NB4 (cell line): ENCODE measurements at places on chromosomes 7 and 10.
A peak's percentile ranks its signal among the peaks of the same experiment; 100 is the strongest.

DNA sequence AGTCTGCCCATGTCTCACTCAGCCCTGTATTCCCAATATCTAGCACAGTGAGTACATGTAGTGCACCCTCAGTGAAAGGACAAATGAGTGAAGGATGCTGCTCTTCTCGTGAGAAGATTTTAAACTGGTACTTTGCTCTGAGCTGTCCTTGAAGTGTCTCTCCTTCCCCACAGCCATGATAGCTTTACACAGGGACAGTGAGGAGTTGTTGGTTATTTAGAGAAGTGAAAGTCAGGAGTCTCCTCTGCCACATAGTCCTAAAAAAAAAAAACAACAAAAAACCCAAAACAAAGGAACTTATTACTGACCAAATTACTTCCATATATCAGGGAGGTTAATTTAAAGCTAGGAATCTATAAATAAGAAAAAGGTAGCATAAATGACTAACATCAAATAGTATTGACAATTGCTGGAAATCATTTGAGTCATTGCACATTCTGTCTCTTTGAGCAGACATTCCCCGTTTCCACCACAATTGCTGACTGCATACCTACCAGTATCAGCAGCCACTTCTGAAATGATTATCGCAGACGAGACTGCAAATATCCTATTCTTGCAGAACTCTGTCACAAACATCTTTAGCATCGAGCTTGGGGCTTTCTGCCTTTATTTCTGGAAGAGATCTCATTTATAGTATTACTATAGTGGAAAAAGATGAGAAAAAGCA is 202.1 kb downstream of the PTEN start:
- peak; percentile 57 for DNase-seq

- DNase-seq: no peak
Observed at GRCh38 chr7:44372560-44373417, 47.4 kb upstream of the CAMK2B start.

DNA sequence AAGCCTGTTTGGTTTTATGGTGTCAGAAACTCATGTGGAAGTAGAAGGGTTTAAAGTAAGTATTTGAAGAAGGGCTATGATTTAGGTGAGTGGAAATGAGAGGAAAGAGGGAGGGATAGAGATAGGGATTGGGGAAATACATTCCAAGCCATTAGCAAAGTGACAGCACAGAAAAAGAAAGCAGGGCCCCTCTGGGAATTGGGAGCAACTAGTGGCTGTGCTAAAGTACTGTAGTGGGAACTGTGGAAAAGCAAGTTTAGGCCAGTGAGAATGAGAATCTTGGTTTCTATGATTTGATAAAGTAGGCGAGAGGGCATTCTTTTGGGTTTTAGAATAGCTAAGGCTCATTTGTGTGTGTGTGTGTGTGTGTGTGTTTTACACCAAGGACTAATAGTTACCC is 5.0 kb downstream of the PRKG1 start:
- DNase-seq: no peak

- DNase-seq: no peak
Observed at GRCh38 chr7:54879776-54880175, 120.8 kb upstream of the SEC61G start.

DNA sequence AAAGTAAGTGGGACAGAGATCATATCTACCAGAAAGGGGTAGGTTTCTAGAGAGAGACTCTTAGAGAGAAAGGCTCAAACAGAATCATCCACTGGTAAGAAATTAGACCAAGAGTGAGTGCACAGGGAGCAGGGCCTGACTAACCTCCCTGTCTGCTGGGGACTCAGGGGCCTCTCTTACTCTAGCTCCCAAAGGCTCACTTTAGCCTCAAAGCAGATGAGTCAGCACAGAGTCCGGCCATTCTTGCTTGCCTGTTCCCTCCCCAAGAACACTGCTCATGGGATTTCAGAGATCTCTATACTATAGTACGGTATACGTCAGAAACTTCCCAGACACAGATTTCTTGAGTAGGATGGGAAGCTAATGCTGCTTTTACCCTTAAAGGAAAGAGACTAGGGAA is 32.7 kb downstream of the RBM28 start:
- DNase-seq: no peak

GRCh38 chr10:56547163-56547562 is 186.1 kb upstream of the ZWINT start:
- no peak for DNase-seq

DNA sequence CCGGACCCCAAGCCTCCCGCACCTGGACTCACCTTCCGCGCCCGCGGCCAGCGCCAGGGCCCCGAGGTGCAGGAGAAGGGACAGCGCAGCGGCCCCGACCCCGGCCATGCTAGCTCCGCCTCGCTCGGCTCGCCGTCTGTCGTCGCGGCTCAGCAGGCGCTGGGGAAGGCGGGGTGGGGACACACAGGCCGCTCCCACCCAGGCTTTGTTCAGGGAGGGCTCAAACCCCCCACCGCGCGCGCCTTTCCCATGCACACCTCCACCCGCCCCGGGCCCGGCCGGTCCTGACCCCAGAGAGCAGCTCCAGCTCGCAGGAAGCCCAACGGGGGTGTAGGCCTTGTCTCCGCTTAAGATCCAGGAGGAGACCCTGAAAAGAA is at the start of gene KCP:
TSS of gene KCP (minus strand) at position 141 of the 377 bp plus-strand sequence. CDS start at position 108, 33 bp downstream.
- no peak for DNase-seq

GRCh38 chr10:30013757-30014156 is 45.6 kb downstream of the JCAD start:
- no peak for DNase-seq

- DNase-seq: peak; percentile 18
Observed at GRCh38 chr10:79982362-79982800, 33.5 kb upstream of the SFTPD start.

- DNase-seq: no peak
Observed at GRCh38 chr7:22348379-22348778, 8.6 kb downstream of the RAPGEF5 start.

GRCh38 chr7:47301657-47302295 is 280.1 kb downstream of the TNS3 start:
- no peak for DNase-seq

- no peak for DNase-seq
Observed at GRCh38 chr10:121610798-121611323, 12.6 kb upstream of the FGFR2 start.
